ENCODE measurements at places on chromosomes 5 and 9. TPM values are rescaled to one million over a fixed set of nuclear protein-coding genes. Genes with fewer than 3 reads are reported as not detected.

DNA sequence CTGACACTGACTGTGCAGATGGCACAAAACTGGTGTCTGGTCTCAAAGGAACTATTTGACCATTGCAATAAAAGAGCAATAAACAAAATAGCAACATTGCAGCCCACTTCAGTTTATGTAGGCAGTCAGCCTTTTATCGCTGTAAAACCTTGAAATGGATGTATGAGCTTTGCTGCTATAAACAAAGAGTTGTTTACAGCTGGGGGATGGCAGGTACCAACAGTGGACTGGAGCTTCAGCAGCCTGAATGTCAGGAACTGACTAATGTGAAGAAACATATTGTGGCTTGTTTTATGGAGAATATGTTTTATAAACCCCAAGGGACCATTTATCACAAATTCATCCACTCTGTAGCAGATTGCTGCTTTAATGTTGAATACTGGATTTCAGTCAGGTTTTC is 78.0 kb downstream of the PTPRD start:
- DNase-seq, result no peak
- no peaks in the 10 kb centered on the region for H3K27me3 ChIP-seq
- no peaks in the 10 kb centered on the region for H3K4me1 ChIP-seq
- H3K36me3 ChIP-seq, result no peaks in the 10 kb centered on the region
- no peak overlapping the region for H3K4me3 ChIP-seq
- H3K27ac ChIP-seq, result no peak overlapping the region

- no peak for DNase-seq
- no peaks in the 10 kb centered on the region for H3K4me1 ChIP-seq
- no peak overlapping the region for H3K4me3 ChIP-seq
Measured at GRCh38 chr9:130480673-130481072, 35.9 kb downstream of the ASS1 start.

DNA sequence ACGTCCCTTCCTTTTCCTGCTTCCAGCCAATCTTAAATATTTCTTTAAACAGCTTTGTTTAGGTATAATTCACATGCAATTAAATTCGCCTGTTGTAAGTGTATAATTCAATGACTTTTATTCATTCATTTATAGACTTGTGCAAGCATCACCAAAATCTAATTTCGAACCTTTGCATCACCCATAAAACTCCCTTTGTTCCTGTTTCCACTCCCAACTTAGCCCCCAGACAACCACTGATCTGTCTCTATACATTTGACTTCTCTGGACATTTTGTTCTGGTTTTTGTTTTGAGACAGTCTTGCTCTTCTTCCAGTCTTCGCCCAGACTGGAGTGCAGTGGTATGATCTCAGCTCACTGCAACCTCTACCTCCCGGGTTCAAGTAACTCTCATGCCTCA is 71.5 kb downstream of the NR6A1 start:
- H3K4me1 ChIP-seq, result no peaks in the 10 kb centered on the region
- no peak for DNase-seq
- H3K4me3 ChIP-seq, result no peak overlapping the region
- no peaks in the 10 kb centered on the region for H3K36me3 ChIP-seq

- H3K27me3 ChIP-seq, result no peaks in the 10 kb centered on the region
- no peak overlapping the region for H3K27ac ChIP-seq
- DNase-seq, result no peak
- H3K4me1 ChIP-seq, result no peaks in the 10 kb centered on the region
- H3K4me3 ChIP-seq, result no peak overlapping the region
Measured at GRCh38 chr9:86096386-86096785, 3.0 kb downstream of the GOLM1 start.

- H3K4me1 ChIP-seq, result no peaks in the 10 kb centered on the region
- H3K27me3 ChIP-seq, result no peaks in the 10 kb centered on the region
- H3K36me3 ChIP-seq, result no peaks in the 10 kb centered on the region
- no peak overlapping the region for H3K27ac ChIP-seq
- no peak overlapping the region for H3K4me3 ChIP-seq
Measured at GRCh38 chr5:62309107-62309506, 3.1 kb downstream of the KIF2A start.

GRCh38 chr9:111897601-111898137 is 1.1 kb downstream of the UGCG start:
- H3K4me1 ChIP-seq, result no peaks in the 10 kb centered on the region
- peak overlapping the region; percentile 95 for H3K27ac ChIP-seq
- H3K36me3 ChIP-seq, result no peaks in the 10 kb centered on the region
- H3K27me3 ChIP-seq, result no peaks in the 10 kb centered on the region
- no peak for DNase-seq

- peak; percentile 28 for DNase-seq
- no peaks in the 10 kb centered on the region for H3K4me1 ChIP-seq
- no peak overlapping the region for H3K4me3 ChIP-seq
- H3K27ac ChIP-seq, result no peak overlapping the region
Measured at GRCh38 chr5:31741496-31741895, 102.6 kb downstream of the PDZD2 start.

GRCh38 chr9:34996905-34997279 is 7.3 kb downstream of the DNAJB5 start:
- no peaks in the 10 kb centered on the region for H3K36me3 ChIP-seq
- no peak for DNase-seq
- H3K4me1 ChIP-seq, result no peaks in the 10 kb centered on the region
- H3K27ac ChIP-seq, result no peak overlapping the region

DNA sequence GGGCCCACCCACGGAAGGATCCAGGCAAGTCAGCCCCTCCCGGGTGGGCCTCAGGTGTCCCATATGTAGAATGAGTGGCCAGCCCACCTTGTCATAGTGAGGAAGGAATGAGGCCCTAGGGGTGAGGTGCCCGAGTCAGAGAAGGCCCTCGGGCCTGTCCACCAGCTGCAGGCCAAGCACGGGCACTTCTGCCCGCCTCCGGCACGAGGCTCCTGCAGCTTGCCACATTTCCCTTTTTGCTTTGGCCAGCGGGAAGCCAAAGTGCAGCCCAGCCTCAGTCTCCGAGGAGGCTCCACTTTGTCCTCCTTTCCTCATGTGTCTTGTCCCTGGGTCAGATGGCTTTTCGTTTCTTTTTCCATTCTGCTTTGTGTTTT is 72.9 kb downstream of the PSMB7 start:
- H3K27me3 ChIP-seq, result no peaks in the 10 kb centered on the region
- no peaks in the 10 kb centered on the region for H3K36me3 ChIP-seq
- H3K4me3 ChIP-seq, result no peak overlapping the region
- H3K4me1 ChIP-seq, result no peaks in the 10 kb centered on the region

NIPSNAP3A gene
- total RNA-seq, result 14.6 TPM

DNA sequence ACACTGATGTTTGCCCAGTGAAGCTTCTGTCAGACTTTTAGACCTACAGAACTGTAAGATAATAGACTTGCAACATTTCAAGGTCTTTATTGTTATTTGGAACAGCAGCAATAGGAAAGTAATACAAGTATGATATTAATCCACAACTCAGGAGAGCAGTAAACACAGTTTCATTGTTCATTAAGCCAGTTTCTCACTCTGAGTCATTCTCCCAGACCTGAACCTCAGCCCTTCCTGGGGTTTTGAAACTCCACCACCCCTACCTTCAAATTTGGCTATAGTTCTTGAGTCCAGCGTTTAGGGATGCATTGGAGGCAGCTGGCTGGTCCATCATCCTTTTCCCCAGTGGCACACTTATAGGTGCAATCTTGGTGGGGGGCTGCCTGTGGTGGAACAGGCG is 203.2 kb downstream of the RAB3C start:
- H3K27me3 ChIP-seq, result no peaks in the 10 kb centered on the region
- H3K4me3 ChIP-seq, result no peak overlapping the region
- DNase-seq, result no peak
- no peak overlapping the region for H3K27ac ChIP-seq

Measured in prostate gland (tissue), 2 donors.